ENCODE measurements at places on chromosomes 3 and 15.

- DNase-seq, result no peak
Observed at GRCh38 chr3:166785876-166786275, 594.2 kb downstream of the ZBBX start.

DNA sequence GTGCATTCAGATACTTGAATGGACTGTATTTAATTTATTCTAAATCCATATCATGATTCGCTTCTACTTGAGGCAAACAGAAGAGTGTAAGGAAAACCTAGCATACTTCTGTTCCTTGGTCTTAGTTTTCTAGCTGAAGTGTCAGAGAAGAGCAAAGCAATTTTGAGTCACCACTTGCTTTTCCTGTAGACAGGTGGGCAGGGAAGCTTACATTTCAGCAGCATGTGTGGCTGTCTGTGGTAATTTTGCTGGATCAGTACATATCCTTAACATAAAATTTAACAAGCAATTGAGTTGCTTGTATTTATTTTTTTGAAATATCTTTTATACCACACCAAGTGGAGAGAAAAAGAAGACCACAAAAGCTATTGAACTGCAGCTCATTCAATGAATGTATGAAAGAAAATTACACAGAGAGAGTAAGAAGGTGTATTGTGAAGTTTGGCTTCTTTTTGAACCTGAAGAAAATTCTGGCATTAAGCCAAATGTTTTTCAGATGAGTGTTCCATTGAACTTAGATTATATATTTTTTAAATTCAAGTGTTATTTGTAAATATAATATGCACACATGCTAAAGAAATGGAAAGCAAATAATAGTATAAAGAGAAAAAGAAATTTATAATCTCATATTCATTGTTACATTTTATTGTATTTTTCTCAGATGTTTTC, 747.6 kb downstream of the NAALADL2 start:
- no peak for DNase-seq

DNA sequence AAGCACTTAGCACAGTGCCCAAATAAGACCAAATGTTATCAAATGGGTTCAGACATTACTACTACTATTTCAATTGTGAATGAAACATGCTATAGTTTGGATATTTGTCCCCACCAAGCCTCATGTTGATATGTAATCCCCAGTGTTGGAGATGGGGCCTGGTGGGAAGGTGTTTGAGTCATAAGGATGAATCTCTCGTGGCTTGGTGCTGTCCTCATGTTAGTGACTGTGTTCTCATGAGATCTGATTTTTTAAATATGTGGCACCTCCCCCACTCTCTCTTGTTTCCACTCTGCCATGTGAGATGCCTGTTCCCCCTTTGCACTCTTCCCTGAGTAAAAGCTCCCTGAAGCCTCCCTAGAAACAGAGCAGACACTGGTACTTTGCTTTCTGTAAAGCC, 148.7 kb upstream of the TGFBR2 start:
- DNase-seq, result no peak

GRCh38 chr15:40307421-40308211, at the start of gene PLCB2:
PLCB2 (minus strand) TSS chr15:40307935; CDS start chr15:40307672, 263 bp downstream.
- DNase-seq, result no peak

- DNase-seq, result no peak
Observed at GRCh38 chr15:100923076-100923475, 3.9 kb downstream of the LRRK1 start.

- no peak for DNase-seq
Observed at GRCh38 chr3:97665896-97666295, 98.7 kb upstream of the ARL6 start.

- DNase-seq, result no peak
Observed at GRCh38 chr3:63921741-63922482, 9.7 kb upstream of the SCAANT1 start.

- DNase-seq, result no peak
Observed at GRCh38 chr15:80967991-80968510, 21.6 kb downstream of the MESD start.

DNA sequence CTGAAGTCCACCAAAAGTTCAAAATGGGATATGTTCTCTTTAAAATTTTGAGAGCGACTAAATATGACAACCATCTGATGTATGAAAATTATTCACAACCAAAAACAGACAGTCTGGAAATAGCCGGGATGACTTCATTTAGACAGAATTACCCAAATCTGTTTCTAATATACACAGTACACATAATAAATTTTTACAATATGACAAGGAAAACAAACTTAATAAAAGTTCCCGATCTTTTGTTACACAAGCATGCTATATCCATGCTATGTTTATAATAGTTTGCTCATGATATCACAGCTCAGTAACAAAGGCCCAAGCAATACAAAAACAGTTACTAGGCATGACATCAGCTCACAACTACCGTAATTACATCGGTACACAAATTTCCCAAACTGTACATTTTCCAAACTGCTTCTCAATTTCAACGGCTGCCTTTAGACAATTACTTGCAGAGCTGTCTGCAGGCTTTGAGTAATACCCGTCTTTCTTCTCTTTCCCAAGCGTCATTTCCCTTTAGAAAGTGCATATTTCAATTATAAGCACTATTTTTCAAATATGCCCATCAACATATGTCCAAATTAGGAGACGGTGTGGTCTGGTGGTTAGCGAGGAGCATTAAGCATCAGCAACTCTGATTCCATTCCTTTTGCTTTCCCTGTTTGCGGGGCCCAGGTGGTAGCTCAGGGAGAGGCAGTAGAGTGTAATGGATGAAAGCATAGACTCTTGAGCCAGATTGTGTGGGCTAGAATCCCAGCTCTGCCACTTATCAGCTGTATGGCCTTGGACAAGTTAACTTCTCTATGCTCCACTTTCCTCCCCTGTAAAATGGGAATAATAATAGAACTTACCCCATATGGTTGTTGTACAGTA, 481.2 kb downstream of the FOXP1 start:
- no peak for DNase-seq
